Mesenchymal stem cell (in vitro differentiated cells and primary cell): ENCODE measurements at places on chromosomes 7 and 10.

- DNase-seq, result no peak
These were observed 107.7 kb upstream of the RET start for GRCh38 chr10:42969147-42969546.

DNA sequence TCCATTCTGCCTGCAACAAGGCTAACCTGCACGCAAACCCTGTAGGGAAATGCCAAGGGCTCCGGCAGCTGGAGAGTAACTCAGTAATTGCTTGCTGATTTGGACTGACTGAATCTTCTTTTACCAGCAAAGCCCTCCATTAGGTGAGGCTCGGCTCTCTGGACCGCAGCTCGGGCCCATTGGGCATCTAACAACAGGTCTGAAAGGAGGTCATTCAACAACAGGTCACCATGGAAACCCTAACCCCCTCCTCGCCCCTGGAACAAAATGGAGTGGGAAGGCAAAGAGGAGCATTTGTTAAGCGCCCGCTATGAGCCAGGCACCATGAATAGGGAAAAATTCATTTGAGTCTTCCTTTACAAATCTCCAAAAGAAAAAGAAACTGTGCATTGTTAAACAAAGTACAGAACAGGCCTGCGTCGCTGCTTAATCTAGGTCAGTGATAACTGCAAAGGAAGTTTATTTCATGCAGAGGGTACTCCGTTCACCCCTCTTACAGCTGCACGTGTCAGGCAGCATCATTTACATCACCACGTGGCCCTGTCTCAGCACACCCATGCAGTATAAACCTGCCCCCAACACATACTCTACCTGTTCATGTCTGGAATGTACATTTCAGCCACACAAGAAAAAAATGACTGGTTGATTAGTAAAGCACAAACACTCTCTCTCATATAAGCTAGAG lies 248.8 kb upstream of the NEBL start:
- DNase-seq, result no peak

DNA sequence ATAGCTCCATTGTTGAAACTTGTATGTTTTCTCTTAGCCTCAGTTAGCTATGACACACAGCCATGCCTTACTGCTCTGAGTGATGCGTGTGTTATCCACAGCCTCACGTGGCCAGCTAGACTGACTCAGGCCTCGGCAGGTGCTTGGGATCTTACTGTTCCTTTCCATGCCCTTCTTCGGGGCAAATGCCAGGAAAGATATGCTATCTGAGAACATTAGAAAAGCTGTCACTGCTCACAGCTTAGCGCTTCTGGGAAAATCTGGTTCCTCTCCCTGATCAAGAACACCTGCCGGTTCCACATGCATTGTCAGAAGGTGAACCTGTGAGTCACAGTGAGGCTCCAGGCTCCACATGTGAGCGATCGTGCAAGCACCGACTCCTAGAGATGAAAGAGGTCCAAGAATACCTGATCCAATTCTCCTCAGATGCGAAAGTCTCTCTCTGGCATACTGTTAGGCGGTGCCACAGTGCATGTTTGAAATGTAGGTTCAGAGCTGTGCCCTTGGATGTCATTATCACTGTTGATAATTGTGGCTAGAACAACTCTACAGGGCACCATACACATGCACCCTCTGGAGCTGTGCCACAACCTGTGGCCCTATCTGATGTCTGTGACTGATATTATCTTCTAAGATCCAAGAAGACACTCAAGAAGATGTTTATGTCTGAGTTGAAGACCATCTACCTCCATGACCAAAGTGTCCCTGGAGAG lies 247.8 kb upstream of the IGFBP3 start:
- no peak for DNase-seq

- DNase-seq, result no peak
These were observed 2.1 kb downstream of the PAXIP1 start for GRCh38 chr7:155000795-155001194.

DNA sequence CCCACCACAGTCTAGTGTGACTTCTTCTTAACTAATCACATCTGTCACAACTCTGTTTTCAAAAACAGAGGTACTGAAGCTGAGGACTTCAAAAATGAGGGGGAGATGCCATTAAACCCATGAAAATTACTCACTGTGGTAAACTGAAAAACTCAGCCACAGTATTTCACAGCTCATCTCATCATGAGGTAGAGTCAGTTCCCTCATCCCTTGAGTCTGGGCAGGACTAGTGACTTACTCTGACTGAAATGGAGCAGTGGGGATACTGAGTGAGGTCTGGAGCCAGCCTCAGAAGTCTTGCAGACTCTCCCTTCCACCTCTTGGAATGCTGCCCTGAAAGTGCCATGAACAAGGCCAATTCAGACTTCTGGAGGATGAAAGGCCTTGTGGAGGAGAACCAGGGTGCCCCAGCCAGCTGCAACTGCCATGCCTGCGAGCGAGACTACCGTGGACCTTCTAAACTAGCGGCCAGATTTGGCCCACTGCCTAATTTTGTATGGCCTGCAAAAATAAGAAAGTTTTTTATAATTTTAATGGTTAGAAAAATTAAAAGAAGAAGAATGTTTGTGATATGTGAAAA lies 24.7 kb upstream of the ANKRD1 start:
- DNase-seq, result no peak

DNA sequence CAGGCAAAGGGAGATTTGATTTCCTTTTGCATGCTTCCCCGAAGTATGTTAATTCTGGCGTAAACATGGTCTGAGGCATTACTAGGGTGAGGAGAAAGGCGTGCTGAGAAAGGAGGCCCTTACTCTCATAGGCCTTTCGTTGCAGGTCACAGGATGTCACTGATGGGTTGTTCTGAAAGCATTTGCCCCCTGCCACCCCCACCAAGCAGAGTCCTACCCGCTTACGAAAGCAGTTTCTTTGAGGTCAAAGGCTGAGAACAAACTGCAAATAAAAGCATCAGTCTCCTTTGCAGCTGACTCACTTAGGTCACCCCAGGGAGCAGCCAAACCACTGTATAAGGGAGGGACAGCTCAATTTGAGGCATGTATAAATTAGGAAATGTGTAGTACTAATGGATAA lies 57.1 kb downstream of the BPGM start:
- peak; percentile 86 for DNase-seq

- peak; percentile 78 for DNase-seq
These were observed 129.2 kb downstream of the BAMBI start for GRCh38 chr10:28806488-28806941.

DNA sequence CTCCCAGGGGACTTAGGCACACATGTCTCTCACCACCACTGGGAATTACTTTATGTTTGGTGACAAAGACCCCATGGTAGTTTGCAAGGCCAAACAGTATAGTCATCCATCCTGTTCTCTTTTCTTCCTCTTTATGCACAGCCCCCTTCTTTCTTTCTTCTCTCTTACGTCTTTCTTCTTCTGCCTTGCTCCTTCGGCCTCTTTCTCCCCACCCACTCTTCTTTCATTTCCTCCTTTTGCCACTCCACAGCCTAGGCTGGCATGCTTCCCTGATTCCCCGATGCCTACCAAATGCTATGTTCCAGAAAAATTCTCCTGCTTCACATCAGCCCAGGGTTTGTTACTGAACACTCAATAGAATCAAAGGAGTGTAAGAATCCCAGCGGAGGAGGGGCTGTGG lies 62.4 kb upstream of the MKLN1 start:
- no peak for DNase-seq

DNA sequence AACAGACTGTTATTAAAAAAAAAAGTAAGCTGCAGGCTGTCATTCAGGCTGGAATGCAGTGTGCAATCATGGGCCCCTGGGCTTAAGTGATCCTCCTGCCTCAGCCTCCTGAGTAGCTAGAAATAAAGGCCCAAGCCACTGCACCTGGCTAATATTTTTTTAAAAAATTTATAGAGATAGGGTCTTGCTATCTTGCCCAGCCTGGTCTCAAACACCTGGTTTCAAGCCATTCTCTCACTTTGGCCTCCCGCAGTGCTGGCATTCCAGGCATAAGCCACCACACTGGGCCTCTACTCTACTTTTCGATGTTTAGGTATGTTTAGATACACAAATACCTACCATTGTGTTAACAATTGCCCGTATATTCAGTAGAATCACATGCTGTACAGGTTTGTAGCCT lies 270.4 kb upstream of the PRKCQ start:
- DNase-seq, result no peak

GRCh38 chr10:69335063-69335587 lies 56.8 kb downstream of the HK1 start:
- DNase-seq, result peak; percentile 34

- DNase-seq, result no peak
These were observed 46.1 kb upstream of the ANLN start for GRCh38 chr7:36343548-36343947.

- DNase-seq, result no peak
These were observed 1284.5 kb upstream of the AUTS2 start for GRCh38 chr7:68313806-68314205.

DNA sequence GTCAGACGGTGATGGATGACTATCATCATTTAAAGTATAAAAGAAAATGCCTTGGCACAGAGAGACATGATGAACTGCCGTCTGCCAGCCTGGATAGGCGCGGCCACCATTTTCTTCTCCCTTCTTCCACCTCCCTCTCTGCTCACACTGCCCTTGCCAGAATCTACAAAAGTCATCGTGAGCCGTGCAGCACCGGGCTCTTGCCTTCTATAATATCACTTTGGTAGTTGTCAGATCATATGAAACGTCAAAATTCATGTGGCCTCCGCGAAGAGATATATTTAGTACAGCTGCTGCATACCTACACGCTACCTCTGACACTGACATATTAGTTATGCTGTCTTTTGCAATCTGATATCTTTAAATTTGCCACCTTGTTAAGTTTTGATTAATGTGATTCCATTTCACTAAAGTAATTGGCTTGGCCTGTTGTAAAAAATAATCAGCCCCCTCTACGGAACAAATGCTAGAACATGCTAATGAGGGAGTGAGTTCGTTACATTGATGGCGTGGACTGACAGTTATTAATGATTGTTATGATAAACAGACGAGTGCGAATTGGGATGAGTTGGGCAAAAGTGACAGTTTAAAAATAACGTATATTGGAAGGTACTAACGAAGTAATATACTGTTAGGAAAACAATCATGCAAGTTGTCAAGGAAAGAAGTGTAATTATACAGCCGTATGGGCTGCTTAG lies 214.9 kb downstream of the LRMDA start:
- no peak for DNase-seq

DNA sequence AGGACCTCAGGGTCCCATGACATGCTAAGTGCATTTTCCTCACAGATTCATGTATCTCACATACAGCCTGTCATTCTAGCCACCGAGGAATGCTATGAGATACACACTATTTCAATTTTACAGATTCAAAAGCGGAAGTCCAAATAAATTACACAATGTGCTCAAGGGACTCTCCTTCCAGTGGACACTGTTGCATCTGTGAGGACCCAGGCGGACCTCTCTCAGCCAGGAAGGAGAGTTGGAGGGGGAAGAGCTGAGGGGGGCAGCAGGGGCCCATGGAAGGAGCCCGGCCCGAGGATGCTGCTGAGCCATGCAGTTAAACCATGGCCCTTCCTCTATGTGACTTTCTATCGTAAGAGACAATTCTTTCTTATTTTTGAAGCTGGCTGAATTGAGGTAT lies 93.6 kb downstream of the VOPP1 start:
- DNase-seq, result peak; percentile 10

DNA sequence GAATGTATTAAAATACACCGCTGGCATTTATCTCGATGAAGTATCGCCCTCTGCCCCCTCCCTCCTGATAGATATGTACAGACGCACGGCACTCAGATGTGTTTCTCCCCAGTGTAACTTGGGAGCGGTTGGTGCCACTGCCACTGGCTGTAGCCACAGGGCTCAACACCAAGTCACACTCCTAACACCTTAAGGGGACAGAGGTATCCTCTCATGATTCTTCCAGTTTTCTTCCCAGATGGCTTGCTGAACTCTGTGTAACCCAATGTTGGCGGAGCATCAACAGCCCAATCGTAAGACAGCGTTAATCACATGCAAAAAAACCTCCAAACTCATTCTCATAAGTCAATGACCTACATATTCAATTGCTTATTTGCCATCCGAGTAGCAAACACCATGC lies 35.5 kb downstream of the CTBP2 start:
- DNase-seq, result no peak

DNA sequence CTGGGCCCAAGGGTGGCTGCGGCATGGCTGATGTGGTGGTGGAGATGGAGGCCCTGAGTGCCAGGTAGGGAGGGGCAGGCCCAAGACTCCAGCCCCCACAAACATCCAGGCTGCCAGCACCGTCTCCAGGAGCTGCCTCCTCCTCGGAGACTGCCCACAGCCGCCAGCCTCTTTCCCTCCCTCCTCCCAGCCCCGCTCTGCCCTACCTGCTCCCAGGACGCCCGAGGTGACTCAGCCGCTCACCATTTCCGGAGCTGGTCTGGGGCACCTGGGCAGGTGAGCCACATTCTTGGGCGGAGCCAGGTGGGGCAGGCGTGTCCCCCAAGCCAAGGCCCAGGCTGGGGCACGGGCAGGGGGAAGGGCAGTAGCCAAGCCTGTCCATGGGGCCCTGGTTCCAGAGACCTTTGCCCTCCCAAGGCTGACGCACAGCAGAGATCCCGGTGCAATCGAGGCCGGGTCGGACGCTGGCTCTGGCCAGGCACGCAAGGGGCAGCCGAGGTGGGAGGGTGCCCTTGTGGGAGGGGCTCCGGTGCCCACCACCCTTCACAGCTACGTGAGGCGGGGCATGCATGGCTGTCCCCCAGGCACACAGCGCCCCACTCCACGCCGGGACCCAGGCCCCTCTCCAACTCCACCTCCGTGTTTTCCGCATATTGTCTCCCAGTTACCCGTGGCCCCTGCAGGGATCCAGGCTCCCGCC lies 8.8 kb downstream of the ADAP1 start:
- no peak for DNase-seq

- no peak for DNase-seq
These were observed 82.4 kb downstream of the APBB1IP start for GRCh38 chr10:26520575-26520974.

- peak; percentile 8 for DNase-seq
These were observed 112.5 kb upstream of the GHITM start for GRCh38 chr10:84026821-84027257.

- peak; percentile 48 for DNase-seq
These were observed 125.2 kb downstream of the GNAT3 start for GRCh38 chr7:80386686-80387085.

- no peak for DNase-seq
These were observed 10.7 kb downstream of the EBF3 start for GRCh38 chr10:129953119-129954051.

DNA sequence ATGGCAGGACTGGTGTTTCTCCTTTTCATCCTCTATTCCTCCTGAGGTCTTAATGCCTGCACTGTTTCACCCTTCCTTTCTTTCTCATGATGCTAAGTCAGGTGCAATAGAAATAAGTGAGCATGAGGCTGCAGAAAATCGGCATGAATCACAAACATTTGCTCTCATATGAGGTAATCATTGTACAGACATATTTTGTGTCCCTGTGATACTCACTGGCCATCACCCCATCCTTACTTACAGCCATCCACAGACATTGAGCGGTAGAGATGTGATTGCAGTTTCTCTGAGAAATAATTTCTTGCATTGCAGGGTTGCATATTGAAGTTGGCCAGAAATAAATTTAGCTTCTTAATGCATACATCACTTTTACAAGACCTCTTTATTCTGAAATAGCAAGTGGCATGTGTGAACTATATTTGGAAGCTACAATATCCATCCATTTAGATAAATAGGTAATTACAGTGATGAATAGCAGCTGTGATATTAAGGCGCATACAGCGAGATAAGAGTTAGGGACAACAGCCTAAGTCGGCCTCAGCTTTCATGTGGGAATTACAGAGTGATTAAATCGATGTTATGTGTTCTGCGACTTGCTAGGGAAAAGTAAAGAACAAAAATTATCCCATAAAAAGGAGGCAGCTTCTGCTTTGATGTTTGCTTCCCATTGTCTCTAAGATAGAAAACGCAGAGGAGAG lies 612.6 kb downstream of the SORCS3 start:
- no peak for DNase-seq
